Smooth muscle cell of the brain vasculature (primary cell): ENCODE measurements at places on chromosomes 12 and 14.

- DNase-seq = no peak
Observed at GRCh38 chr14:102487204-102487577, 22.4 kb downstream of the ANKRD9 start.

DNA sequence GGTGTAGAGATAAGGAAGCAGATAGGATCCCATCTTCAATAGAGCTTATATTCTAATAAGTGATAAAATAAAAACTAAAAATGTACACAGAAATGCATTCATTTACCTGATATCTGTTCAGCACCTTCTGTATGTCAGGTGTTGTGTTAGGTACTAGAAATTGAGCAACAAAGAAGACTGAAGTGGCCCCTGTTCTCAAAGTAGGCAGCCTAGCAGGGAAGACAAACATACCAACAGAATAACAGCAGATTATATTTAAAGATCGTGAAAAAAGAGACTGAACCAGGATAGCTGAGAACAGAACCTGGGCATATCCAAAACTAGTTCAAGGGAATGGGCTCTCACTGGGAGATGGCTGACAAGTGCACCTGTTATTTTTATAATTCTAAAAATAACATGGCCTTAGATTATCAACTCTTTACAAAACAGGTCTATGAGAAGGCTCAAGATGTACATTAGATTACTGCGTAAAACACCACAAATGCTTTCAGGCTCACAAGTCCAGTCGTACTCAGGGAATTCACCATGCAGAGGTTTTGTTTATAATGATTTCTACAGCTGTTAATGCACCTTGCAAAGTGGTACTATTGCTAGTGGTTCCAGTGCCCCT is 16.4 kb downstream of the ANO6 start:
- no peak for DNase-seq

- DNase-seq = no peak
Observed at GRCh38 chr12:120522568-120522967, 6.4 kb downstream of the COQ5 start.

DNA sequence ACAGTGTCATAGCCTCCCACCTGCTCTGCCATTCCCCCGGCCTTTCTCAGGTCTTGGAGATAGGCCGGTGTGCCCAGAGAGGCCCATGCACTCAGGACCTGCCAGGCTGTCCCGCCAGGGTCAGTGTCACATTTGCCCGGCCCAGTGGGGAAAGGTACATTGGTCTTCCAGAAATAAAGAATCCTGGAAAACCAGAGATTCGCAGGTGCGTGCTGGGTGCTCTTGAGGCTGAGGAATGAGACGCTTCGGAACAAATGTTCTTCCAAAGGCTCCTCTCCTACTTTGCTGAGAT is 205.8 kb upstream of the RTL1 start:
- no peak for DNase-seq

GRCh38 chr12:60278209-60278608 is 682.4 kb downstream of the SLC16A7 start:
- DNase-seq = no peak

DNA sequence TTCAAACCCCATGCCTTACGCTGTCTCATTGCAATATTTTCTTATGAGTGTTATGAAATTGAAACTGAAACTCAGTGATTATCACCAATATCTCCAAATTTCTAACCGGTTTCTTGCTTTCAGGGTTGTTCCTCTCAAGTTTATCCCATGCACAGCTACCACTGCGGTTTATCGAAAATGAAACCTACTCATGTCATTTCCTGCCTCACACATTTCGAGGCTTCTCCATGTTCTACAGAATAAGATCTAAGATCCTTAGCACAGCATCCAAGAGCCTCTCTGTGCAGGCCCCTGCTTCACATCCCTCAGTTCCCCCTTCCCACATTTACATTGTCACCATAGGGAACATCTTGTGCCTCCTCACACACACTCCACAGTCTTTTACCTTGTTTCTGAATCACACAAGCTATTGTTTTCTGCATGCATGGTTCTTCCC is 45.5 kb upstream of the FAR2 start:
- no peak for DNase-seq

GRCh38 chr12:103257763-103258162 is 238.0 kb downstream of the C12orf42 start:
- DNase-seq = no peak

DNA sequence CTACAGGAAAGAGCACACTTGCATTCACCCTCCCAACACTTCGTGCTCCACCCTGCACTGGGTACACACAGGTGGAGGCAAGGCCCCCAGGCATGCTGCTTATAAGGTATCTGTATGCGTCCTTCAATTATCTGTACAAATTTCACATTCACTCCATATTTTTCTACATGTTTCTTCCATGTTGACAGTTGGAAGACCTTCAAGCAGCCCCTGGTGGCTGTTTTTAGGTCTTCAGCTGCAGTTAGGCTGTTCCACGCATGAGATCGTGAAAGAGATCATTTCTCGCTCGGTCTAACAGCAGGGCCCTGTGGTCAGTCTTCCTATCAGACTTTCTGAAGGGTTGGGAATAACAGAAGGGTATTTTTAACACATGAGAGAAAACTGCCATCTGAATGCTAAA is 47.1 kb downstream of the PLXNC1 start:
- DNase-seq = no peak

DNA sequence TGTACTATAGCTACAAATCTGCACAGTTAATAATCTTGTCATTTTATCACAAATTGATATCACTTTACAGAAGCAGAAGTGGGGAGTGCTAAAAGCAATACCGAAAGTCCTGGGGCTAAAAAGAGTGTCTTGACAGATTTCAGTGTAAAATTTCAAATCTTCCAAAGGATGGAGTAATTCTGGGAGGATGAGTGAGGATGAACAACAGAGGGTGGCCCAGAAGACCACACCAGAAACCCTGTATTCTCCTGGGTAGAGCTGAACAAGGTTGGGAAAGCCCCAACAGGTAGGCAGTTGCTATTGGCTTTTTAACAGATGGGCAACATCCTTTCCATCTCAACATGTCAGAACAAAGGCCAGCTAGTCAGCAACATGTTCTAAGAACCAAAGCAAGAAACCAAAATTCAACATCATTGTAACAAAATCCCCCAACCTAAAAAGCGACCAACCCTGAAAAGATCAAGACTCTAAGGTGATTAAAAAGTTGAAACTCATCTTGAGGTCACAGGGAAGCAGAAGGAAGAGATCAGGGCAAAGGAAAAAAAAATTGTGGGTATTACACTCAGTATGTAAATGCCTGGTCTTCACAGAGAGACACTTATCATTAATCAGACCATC is 38.8 kb downstream of the CBX5 start:
- DNase-seq = no peak

DNA sequence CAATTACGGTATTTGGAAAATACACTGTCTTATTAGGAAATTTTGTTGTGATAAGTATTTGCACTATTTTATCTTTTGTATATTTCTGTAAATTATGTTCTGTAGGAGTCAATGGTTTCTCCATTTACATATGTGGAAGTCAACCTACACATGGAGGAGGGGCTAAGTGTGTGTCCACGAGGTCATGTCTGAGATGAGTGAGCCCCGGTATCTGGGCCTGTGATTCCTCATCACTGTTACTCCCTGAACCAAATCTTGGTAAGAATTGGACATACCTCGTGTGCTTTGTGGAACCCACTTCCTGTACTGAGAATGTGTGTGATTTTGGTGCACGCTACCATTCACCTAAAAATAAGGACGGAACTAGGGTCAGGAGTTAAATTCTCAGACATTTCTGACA is 1105.5 kb downstream of the TMEM121 start:
- DNase-seq = no peak

- no peak for DNase-seq
Observed at GRCh38 chr12:93319523-93320050, 58.1 kb upstream of the NUDT4 start.

DNA sequence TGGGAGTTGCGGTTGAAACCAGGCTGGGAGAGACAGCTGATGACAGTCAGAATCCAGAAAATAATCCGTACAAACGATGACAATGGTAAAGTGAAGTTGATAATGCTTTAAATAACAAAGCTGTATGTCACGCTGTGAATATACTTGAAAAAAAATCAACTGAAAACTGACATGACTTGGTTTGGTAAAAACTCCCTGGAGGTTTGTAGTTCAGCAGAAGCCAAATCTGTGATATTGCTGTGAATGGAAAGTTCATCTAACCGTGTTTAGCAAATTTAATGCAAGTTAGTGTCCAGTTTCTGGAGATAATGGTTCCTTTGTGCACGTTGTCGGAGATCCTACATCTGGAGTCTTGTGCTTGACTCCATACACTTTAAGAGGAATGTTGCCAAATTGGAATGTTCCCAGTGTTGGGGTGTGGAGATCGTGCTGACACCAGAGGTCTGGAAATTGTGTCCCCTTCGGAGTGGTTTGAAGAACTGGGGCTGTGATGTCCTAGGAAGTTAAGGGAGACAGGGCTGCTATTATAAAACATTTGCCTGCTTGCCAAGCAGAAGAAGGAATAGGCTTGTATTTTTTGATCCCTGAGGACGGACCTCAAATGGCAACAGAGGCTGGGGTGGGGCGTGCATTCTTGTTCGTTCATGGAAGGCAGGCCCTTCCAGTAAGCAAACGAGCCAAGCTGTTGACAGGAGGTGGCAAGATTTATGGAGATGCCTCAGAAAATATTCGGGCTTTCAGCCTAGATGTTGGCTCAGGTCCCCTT is 30.6 kb downstream of the PPFIBP1 start:
- no peak for DNase-seq

DNA sequence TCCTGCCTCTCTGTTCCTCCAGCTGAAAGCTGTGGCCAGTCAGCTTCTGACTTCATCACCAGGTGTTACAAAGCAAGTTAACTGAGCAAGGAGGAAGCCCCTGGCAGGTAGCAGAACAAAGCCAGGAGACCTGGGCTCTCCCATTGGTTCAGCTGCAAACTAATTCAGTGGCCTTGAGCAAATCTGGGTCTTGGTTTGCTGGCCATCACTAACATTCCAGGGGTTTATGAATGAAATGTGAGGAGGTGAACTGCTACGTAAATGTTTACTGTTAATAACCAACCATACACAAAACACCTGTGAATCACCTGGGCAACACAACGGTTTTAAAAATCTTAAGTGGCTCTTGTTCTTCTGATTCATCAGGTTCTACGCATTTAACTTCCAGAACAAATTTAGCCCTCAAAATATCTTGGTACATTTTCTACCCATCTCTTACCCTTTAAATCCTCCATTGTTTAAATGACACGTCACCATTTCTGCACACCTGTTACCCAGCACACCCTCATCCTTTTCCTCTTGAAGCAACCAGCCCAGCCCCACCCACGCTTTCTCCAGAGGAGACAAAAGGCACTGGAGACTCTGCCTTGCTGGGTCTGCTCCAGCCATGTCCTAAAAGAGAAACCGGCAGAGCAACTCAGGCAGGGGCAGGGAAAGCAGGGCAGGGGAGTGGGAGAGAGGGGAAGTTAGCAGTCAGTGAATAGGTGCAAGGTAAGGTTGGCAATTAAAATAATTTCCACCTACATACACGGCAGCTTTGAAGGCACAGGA is 49.3 kb upstream of the TSPAN11 start:
- no peak for DNase-seq

- DNase-seq = no peak
Observed at GRCh38 chr12:56278905-56279304, 12.2 kb downstream of the COQ10A start.

- no peak for DNase-seq
Observed at GRCh38 chr12:31353750-31354708, 28.1 kb upstream of the SINHCAF start.

DNA sequence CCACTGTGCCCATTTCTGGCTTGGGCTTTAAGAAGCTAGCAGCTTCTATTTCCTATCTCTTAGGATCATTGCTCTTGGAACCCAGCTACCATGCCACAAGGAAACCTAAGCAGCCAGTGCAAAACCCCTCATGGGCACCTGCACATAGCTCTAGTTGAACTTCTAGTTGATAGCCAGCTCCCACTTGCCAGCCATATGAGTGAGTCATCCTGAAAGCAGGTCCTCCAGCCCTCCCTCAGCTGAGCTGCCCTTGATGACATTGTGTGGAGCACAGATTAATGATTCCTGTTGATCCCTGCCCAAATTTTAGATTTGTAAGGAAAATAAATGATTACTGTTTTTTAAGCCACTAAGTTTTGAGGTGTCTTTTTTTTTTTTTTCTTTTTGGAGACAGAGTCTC is 234.2 kb upstream of the FBXO33 start:
- DNase-seq = no peak

GRCh38 chr12:56011509-56012090 is 9.2 kb upstream of the IKZF4 start:
- no peak for DNase-seq

GRCh38 chr14:92492258-92492657 is 21.3 kb upstream of the RIN3 start:
- DNase-seq = no peak

DNA sequence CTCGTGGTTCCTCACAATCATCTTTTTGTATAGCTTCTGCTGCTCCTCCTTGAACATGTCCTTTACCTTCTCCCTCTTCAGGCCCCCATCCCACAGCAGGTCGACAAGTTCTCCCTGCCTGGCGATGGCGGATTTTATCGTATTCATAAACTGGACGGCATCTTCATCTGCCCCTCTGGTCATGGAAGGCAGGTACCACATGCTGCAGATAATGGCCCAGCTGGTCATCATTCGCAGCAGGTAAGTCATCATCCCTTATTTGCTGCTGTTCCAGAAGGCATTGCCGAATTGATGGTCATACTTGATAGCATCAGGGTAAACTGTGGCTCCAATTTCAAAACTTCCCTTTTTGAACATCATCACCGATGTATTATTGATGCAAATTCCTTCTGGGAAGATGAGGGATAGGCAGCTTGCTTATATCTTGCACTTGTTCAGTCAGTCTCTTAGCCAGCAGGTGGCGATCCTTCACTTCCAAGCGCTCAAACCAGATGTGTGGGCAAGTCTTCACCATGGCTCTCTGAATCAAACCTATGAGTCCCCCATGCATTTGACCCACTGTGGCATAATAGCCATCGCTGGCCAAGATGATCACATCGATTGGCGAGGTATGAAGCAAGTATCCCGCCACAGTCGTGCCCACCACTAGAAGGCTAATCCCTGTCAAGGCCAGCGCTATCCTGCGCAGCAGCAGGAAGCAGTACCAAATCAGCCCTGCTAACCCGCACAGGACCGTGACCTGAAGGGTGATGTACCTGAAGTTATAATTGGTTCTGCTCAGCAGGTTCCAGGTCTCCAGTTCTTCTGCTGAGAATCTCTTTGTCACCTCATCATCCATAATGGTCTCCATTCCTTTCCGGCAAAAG is 381.5 kb upstream of the STXBP6 start:
- no peak for DNase-seq
